ENCODE measurements at places on chromosomes 3 and 15. TPM values are rescaled to one million over a fixed set of nuclear protein-coding genes. Genes with fewer than 3 reads are reported as not detected.

The SPINK8 gene
- total RNA-seq, result not detected

DNA sequence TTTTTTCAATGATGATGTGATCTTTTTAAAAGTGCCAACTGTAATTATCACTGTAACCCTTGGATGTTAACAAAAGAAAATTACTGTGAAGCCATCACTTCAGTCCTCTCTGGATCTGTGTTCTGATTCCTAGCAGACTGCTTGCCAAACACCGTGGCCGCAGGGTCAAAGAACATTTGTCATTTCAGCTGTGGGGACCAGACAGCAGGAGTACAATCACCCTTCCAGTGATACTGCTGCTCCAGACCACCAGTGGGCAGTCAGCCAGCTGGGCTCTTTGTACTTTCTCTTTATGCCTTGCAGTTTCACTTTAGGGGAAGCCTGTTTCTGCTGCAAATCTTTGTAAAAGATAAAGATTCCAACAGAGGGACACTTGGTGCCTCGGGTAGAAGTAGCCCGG, 770.0 kb downstream of the GRM7 start:
- no peaks in the 10 kb centered on the region for H3K4me1 ChIP-seq
- no peak overlapping the region for H3K27ac ChIP-seq
- no peaks in the 10 kb centered on the region for H3K27me3 ChIP-seq
- H3K4me3 ChIP-seq, result no peak overlapping the region

DNA sequence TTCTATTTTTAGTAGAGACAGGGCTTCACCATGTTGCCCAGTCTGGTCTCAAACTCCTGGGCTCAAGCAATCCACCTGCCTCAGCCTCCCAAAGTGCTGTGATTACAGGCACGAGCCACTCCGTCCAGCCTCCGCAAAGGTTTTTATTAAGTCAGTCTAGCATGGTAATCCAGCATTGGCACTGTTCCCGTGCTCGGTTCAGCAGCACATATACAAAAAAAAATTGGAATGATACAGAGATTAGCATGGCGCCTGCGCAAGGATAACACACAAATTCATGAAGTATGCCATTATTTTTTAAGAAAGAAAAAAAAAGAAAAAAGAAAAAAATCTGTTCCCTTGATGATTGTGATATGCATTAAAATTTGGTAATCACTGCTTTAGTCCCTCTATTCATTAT, 8.5 kb downstream of the CKMT1A start:
- H3K27ac ChIP-seq, result no peak overlapping the region
- no peaks in the 10 kb centered on the region for H3K36me3 ChIP-seq
- no peak for DNase-seq
- no peak overlapping the region for H3K4me3 ChIP-seq
- no peaks in the 10 kb centered on the region for H3K27me3 ChIP-seq

The EPHA6 gene
- 0.57 TPM for total RNA-seq

Data from Panc1 (cell line).